ENCODE measurements at places on chromosomes 3 and 15.

- DNase-seq, result no peak
Observed at GRCh38 chr3:17850448-17850847, 108.0 kb upstream of the TBC1D5 start.

GRCh38 chr15:63338170-63338569 is 43.5 kb downstream of the CA12 start:
- DNase-seq, result no peak

DNA sequence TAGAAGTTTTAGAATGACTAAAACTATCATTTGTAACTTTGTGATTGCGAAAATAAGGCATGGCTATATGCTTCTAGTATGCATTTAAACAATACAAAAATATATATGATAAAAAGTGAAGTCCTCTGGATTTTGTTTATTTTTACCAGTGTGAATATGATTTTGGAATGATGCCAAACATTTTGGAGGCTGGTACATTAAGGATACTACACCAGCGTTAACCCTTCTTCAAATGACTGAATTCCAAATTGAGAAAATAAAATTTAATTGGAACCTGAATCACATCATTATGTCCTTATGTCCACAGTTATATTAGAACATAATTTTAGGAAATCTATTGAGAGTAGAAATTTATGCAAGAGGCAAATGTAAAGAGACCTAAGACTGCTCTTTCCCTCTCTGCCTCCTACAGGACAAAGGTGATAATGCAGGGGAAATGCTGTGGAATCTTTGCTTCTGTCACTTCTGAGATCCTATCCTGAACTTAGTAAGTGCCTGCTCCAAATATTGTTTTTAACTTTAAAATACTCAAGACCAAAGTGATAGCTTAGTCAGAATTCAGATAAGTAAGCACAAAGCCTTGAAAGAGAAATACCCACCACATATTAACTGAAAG is 121.1 kb upstream of the NANOGP8 start:
- DNase-seq, result no peak

GRCh38 chr3:54845551-54845950 is 82.3 kb downstream of the LRTM1 start:
- DNase-seq, result no peak

- DNase-seq, result no peak
Observed at GRCh38 chr3:138544546-138544945, 49.5 kb downstream of the CEP70 start.

- no peak for DNase-seq
Observed at GRCh38 chr3:117626577-117626976, 917.0 kb downstream of the TUSC7 start.

DNA sequence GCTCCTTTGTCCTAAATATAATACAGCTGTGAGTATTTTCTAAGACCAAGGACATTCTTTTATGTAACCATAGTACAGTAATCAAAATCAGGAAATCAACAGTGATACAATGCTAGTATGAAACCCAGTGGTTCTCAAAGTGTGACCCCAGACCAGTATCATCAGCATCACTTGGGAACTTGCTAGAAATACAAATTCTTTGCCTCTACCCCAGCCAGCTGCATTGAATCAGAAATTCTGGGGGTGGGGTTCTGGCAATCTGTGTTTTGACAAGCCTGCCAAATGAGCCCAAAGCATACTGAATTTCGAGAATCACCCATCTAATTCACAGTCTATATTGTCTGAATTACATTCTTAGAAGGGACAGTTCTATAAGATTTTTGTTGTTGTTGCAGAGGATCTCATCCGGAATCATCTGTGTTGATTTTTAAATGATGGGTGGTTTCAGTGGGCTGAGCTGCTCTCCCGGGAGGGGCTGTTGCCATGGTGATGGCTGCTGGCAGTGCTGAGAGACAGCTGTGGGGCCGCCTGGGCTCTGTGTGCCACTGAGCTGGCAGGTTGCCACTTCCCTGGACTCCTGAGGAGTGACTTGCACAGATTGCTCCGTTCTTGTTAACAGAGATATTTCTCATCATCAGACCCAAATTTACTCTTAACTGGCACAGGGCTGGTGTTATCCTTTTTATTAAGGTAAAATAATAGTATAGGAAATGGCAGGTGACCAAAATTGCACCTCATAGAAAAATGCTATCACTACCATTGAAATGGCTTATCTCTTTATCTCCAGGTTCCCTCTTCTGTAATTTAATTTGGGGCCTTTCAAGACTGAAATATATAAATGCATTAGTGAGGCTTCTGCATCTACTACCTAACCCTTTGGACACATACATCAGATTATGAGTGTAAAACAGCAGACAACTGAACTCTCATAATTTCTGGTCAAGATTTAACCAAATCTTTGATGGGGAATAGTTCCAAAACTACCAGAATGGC is 56.5 kb downstream of the NEK11 start:
- no peak for DNase-seq
